ENCODE measurements at places on chromosomes 13 and 19. TPM values are rescaled to one million over a fixed set of nuclear protein-coding genes. Genes with fewer than 3 reads are reported as not detected.
A peak's percentile ranks its signal among the peaks of the same experiment; 100 is the strongest.

- DNase-seq = no peak
- peaks cover 25% of the 10 kb centered on the region for H3K4me1 ChIP-seq
- no peaks in the 10 kb centered on the region for H3K36me3 ChIP-seq
- H3K27ac ChIP-seq = no peak overlapping the region
Measured at GRCh38 chr19:16000024-16000663, 51.3 kb downstream of the OR10H4 start.

LRRC8E gene
- not detected for total RNA-seq

- no peaks in the 10 kb centered on the region for H3K27me3 ChIP-seq
- DNase-seq = no peak
- no peaks in the 10 kb centered on the region for H3K4me1 ChIP-seq
- no peaks in the 10 kb centered on the region for H3K36me3 ChIP-seq
Measured at GRCh38 chr19:28196101-28196500, 1016.9 kb downstream of the UQCRFS1 start.

DNA sequence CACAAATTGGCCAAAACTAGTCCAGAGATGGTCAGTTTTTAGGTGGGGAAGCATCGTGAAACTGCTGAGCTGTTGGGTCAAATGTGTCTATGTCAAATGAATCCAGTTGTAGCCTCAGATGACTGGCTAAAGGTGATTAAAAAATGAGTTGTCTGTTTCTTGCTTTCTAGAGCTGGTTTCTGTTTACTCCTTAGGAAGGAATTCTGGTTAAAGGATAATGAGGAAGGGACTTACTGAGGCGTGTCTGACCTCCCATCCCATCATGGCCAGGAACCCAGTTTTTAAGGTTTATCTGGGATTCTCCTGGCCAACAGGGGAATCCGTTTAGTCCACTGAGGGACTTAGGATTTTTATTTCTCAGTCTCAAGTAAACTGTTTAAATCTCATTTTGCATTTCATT lies 256.5 kb downstream of the UQCRFS1 start:
- H3K27ac ChIP-seq = no peak overlapping the region
- H3K4me3 ChIP-seq = no peak overlapping the region
- H3K4me1 ChIP-seq = no peaks in the 10 kb centered on the region
- no peaks in the 10 kb centered on the region for H3K36me3 ChIP-seq

GRCh38 chr19:2902590-2903218 lies 2.0 kb downstream of the ZNF57 start:
- H3K27me3 ChIP-seq = no peaks in the 10 kb centered on the region
- no peak for DNase-seq
- H3K4me3 ChIP-seq = peak overlapping the region; percentile 96
- peaks cover 32% of the 10 kb centered on the region for H3K4me1 ChIP-seq
- H3K36me3 ChIP-seq = peaks cover 4% of the 10 kb centered on the region

- H3K27me3 ChIP-seq = no peaks in the 10 kb centered on the region
- H3K36me3 ChIP-seq = no peaks in the 10 kb centered on the region
- H3K4me3 ChIP-seq = no peak overlapping the region
Measured at GRCh38 chr13:84607261-84608013, 725.2 kb upstream of the SLITRK1 start.

GRCh38 chr13:74464670-74465069 lies 330.5 kb upstream of the KLF12 start:
- peaks cover 7% of the 10 kb centered on the region for H3K27me3 ChIP-seq
- no peak overlapping the region for H3K27ac ChIP-seq
- no peak overlapping the region for H3K4me3 ChIP-seq
- no peak for DNase-seq
- no peaks in the 10 kb centered on the region for H3K4me1 ChIP-seq

DNA sequence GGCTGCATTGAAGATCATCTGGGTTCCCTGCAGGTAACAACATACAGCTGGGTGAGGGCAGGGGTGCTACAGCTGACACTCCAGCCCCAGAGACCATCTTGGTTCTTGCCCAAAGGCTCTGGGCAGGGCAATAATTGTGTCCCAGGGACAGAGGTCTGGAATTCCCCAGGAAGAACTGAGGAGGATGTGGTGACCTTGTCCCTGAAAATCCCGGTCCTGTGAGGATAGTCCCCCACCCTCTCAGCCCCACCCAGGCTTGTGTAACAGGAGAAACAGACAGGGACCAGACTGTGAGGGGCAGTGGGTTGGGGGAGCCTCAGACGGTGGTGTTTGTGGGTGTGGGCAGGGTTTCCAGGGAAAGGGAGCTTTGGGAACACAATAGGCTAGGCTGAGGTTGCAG lies 63.5 kb downstream of the COLGALT1 start:
- H3K36me3 ChIP-seq = no peaks in the 10 kb centered on the region
- no peak overlapping the region for H3K27ac ChIP-seq
- no peak for DNase-seq
- no peak overlapping the region for H3K4me3 ChIP-seq
- peaks cover 28% of the 10 kb centered on the region for H3K27me3 ChIP-seq
- H3K4me1 ChIP-seq = peaks cover 14% of the 10 kb centered on the region

DNA sequence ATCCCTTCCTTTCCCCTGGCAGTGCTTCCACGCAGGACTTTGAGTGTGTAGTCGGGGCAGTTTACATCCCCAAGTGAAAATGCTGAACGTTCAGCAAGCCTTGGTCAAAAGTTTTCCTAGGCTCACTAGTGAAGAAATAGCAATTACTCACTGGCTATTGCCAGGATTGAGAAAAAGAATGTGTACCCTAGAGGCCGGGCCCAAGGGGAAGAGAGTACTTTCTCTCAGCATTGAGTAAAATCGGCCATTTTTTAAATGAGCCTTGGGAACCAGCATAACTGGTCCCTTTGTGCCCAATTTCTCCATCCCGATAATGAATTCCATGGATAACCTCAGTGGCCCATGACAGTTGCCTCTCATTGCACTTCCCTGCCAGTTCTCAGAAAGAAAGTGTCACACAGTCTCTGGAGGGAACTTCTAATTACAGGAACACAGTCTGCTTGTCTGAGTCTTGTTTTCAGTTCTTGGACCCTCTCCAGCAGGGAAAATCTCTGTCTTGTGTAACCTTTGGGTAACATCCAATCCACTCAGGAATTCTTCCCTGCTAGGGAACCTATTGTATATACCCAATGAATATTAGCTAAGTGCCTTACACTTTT lies 7.3 kb upstream of the OR7D2 start:
- no peak overlapping the region for H3K4me3 ChIP-seq
- H3K4me1 ChIP-seq = no peaks in the 10 kb centered on the region
- no peak for DNase-seq
- H3K36me3 ChIP-seq = peaks cover 12% of the 10 kb centered on the region
- no peaks in the 10 kb centered on the region for H3K27me3 ChIP-seq

GRCh38 chr19:6886277-6886897 lies 992 bp upstream of the ADGRE1 start:
- H3K4me1 ChIP-seq = peaks cover 42% of the 10 kb centered on the region
- H3K27ac ChIP-seq = no peak overlapping the region
- no peaks in the 10 kb centered on the region for H3K27me3 ChIP-seq
- no peak overlapping the region for H3K4me3 ChIP-seq
- peak; percentile 11 for DNase-seq

DNA sequence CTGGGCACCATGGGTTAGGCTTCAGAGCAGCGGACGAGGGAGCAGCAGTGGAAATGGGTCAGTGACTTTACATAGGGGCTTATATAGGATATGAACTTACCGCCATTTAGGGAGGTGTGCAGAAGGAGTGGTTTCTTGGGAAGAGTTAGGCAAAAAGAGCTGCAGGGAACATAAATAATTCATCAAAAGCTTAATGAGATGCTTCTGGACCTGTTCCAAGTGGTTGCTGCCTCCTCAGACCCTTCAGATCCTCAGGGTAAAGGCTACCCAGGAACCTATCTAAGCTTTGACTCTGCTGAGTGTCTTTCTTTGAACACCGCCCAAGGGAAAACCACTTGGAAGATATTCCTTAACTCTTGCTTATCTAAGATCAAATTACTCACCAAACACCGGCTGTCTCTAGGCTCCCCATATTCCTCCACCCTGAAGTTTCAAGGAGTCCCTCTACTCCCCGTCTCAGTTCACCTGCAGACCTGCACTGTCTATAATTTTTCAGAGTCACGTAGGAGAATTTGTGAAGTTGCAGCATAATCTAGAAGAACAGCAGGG lies at the start of gene IGFL4:
Gene IGFL4, minus strand, starts transcription at position 51 of the 549 bp plus-strand sequence. Its CDS starts 40 bp downstream, at position 11.
- H3K27ac ChIP-seq = no peak within 1 kb of the TSS
- peaks cover 39% of the 10 kb centered on the region for H3K27me3 ChIP-seq
- DNase-seq = no peak
- H3K4me3 ChIP-seq = no peak within 1 kb of the TSS
- peaks cover 4% of the 10 kb centered on the region for H3K4me1 ChIP-seq

EHD2 gene
- total RNA-seq = 1.1 TPM

PCSK4 gene
- total RNA-seq = 4.7 TPM

DNA sequence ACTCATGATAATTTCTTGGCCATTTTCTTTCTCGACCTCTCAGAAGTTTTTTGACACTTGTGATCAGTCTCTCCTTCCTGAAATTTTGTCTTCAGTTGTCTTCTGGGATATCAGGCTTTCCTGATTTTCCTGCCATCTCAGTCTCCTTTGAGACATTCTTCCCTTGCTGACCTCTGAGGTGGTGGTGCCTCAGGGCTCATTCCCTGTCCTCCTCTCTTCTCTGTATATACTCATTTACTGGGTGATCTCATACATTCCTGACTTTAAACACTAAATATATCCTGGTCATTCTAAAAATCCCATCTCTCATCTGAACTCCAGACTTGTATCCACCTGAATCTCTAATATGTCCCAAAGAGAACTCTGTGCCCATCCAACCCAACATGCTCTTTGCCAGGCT lies 31.3 kb upstream of the STARD13 start:
- H3K36me3 ChIP-seq = no peaks in the 10 kb centered on the region
- no peak overlapping the region for H3K27ac ChIP-seq
- H3K4me3 ChIP-seq = no peak overlapping the region
- H3K27me3 ChIP-seq = peaks cover 9% of the 10 kb centered on the region
- DNase-seq = no peak

PTGER1 gene
- 0.43 TPM for total RNA-seq

DNA sequence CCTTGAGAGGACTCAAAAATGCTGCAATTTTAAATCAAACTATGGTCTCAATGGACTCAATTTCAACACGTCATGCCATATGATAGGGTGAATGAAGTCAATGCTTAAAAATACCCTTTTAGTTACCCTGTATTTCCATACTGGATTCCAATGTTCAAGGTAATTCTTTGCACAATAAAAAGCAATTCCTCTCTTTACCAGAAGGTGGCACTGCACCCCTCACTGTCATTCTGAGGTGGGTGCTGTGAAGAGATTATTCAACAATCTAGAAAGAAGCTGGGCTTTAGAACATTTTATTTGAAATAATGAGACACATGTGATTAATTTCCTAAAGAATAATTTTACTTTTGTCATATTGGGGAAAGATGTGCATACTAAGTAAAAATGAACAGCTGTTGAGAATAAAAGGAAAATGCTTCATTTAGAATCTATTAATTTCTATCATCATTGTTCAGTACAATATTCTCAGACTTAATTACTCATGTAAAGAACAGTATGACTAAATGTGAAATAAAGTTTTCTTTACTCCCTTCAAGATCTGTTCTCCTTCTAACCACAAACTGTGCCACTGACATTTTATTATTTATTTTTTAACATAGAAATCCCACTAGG lies 789.1 kb downstream of the GPC5 start:
- H3K4me1 ChIP-seq = no peaks in the 10 kb centered on the region
- H3K4me3 ChIP-seq = no peak overlapping the region

- no peak for DNase-seq
- no peak overlapping the region for H3K4me3 ChIP-seq
- no peak overlapping the region for H3K27ac ChIP-seq
- H3K4me1 ChIP-seq = no peaks in the 10 kb centered on the region
Measured at GRCh38 chr13:50780201-50781015, 63.1 kb downstream of the DLEU7 start.

DNA sequence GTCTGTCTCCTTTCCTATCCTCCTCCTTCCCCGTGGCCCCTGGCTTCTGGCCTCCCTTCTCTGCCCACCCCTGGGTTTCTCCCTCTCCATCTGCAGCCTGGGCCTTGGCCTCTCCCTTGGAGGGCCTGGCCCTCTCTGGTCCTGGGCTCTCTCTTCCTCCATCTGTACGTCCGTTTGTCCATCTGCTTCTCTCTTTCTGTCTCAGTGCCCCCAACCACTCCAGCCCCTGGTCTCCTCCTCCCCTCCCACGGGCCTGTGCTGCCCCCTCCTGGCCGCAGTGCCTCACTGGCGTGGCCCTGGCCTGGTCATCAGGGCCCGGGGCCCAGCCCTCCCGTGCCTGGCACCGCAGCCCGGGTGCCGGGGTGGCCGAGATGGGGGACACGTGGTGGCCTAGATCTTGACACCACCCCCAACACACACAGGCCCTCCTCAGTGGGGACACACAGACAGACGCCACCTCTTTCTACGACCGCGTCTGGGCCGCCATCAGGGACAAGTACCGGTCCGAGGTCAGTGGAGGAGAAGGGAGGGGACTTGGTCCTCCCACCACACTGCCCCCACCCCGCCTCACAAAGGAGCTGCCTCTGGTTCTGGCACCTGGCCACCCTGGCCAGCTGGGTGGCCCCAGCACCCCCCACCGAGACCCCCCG lies 11.3 kb downstream of the PRKCSH start:
- no peak overlapping the region for H3K27ac ChIP-seq
- no peaks in the 10 kb centered on the region for H3K4me1 ChIP-seq
- no peak overlapping the region for H3K4me3 ChIP-seq
- peaks cover 20% of the 10 kb centered on the region for H3K36me3 ChIP-seq
- no peaks in the 10 kb centered on the region for H3K27me3 ChIP-seq
- DNase-seq = peak; percentile 58

GRCh38 chr19:6427131-6427530 lies 2.5 kb upstream of the KHSRP start:
- no peak overlapping the region for H3K4me3 ChIP-seq
- peaks cover 18% of the 10 kb centered on the region for H3K36me3 ChIP-seq
- no peaks in the 10 kb centered on the region for H3K27me3 ChIP-seq
- H3K4me1 ChIP-seq = peaks cover 25% of the 10 kb centered on the region
- H3K27ac ChIP-seq = no peak overlapping the region

GRCh38 chr19:55352040-55352439 lies 2.5 kb downstream of the COX6B2 start:
- no peak overlapping the region for H3K4me3 ChIP-seq
- no peak overlapping the region for H3K27ac ChIP-seq
- H3K36me3 ChIP-seq = peaks cover 3% of the 10 kb centered on the region

PSG1 gene
- total RNA-seq = not detected

- H3K4me1 ChIP-seq = no peaks in the 10 kb centered on the region
- H3K36me3 ChIP-seq = no peaks in the 10 kb centered on the region
- no peak overlapping the region for H3K27ac ChIP-seq
- H3K27me3 ChIP-seq = no peaks in the 10 kb centered on the region
Measured at GRCh38 chr13:44340508-44340907, 33.1 kb upstream of the SERP2 start.

SIGLECL1 gene
- not detected for total RNA-seq

DNA sequence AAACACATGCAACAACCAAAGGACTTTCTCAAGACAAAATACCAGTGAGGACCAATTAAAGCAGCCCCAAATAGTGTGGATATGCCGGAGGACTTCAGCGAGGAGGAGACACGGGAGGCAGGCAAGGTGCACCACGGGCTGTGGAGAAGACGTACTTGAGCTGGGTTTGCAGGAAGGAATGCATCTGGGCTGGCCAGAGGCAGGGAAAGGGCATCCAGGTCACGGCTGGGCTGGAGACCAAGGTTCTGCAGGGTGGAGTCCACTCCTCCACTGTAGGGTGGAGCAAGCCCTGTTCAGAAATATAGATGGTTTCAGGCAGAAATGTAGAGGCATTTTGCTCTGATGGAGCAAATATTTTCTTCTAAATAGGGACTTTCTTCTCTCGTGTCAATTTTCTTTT lies 36.6 kb upstream of the MEDAG start:
- H3K4me1 ChIP-seq = peaks cover 3% of the 10 kb centered on the region
- H3K36me3 ChIP-seq = no peaks in the 10 kb centered on the region
- H3K27ac ChIP-seq = no peak overlapping the region
- H3K4me3 ChIP-seq = no peak overlapping the region

TTC9B gene
- total RNA-seq = not detected

NDUFA13 gene
- total RNA-seq = 310 TPM

ZNF416 gene
- total RNA-seq = 2.5 TPM

MADCAM1 gene
- 0.20 TPM for total RNA-seq

ERICH6B gene
- not detected for total RNA-seq
